ENCODE measurements at places on chromosomes 13 and 19. TPM values are rescaled to one million over a fixed set of nuclear protein-coding genes. Genes with fewer than 3 reads are reported as not detected.

Gene KCNN4
- 3.5 TPM for total RNA-seq

GRCh38 chr19:30316560-30317106 lies 55.6 kb upstream of the ZNF536 start:
- no peak for DNase-seq

Gene LYPD5
- total RNA-seq = 16.0 TPM

DNA sequence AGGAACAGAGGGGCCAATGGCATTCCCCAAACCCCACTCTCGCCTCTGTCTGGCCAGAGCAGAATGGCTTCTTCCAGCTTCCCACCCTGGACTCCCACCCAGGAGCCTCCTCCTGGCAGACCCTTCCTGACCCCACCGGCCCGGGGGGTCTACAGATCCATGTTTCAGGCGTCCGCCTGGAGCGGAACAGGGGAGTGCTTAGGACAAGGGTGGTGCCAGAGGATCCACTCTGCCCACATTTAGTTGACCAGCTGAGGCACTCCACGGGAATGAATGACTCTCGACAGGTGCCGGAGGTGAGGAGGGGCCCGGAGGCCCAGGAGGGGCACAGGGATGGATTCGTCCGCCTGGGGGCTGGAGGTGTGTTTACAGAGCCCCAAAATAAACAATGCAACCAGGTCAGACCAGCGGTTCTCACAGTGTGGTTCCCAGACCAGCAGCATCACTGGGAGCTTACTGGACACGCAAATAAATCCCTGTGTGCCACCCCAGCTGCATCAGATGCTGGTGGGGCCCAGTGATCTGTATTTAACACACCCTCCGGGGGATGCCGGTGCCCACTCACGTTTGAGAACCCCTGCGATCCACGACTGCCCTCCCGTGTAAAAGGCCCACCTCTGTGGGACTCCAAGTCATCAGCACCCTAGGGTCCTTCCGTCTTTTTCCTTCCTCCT lies 15.1 kb upstream of the NCCRP1 start:
- no peak for DNase-seq

Gene SIAH3
- total RNA-seq = 0.20 TPM

Gene PCP2
- total RNA-seq = not detected

All from skin of body (tissue), 3 donors.